NCI-H345 (cell line): ENCODE measurements at places on chromosomes 4 and X.

- DNase-seq, result no peak
Observed at GRCh38 chr4:129346036-129346435, 250.1 kb downstream of the C4orf33 start.

GRCh38 chrX:100316987-100317386 is 93.1 kb downstream of the PCDH19 start:
- no peak for DNase-seq

GRCh38 chr4:129264008-129264657 is 168.2 kb downstream of the C4orf33 start:
- no peak for DNase-seq

DNA sequence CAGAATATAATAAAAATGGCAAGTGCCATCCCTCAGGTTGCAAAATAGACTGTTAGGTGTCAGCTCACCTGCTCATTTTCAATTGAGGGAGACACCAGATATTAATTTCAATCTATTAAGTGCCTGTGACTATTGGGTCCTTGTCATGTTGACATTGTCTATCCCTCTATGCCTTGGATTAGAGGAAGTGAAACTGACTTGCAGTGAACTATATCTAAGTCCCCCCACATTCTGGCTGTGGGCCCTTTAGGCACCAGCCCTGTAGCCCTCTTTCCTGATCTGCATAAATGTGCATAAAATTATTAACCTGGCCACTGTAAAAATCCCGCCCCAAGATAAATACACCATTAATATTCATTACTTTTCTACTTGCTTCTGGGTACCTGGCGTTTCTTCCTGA is 293.0 kb upstream of the CLNK start:
- no peak for DNase-seq

DNA sequence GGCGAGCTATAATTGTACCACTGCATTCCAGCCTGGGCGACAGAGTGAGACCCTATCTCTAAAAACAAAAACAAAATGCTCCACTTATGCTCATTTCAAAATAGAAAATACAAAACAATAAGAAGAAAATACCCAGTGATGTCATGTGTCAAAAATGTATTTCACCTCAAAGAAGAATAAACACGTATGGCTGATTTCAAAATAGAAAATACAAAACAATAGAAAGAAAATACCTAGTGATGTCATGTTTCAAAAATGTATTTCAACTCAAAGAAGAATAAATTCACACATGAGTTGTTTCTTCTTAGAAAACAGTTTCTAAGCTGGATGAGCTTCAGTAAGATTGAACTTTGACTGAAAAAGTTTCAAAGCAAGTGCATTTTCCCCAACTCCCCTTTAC is 20.3 kb upstream of the PDCL2 start:
- no peak for DNase-seq

DNA sequence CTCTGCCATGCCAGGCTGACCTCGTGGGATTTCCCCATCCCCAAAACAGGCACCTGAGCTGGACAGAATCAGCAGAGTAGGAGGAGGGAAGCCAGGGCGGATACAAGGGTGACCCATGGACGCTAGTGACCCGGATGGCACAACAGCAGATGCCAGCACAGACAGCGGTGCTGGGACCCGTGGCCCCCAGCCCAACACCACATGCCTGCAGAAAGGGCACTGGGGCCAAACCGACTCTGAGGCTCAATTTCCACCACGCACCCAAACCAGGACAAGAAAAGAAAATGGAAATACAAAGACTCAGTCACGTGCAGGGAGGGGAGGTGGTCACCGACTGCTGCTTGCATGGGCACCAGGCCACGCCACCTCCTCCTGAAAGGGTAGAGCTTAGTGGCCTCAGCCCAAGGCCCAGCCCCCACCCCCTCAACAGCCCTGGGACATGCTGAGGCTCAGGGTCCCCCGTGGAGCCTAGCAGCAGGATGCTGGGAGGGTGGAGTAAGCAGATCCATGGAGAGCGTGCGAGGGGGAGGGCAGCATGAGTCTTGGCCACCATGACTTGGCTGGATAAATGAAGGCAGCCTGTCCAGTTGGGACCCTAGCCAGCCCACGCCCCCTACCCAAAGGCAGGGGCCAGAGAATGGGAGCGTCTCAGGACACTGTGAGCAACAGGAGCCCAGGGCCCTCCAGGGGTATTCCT is 47.7 kb downstream of the C4orf50 start:
- no peak for DNase-seq

GRCh38 chrX:68121835-68122234 is 311.5 kb downstream of the OPHN1 start:
- DNase-seq, result no peak

DNA sequence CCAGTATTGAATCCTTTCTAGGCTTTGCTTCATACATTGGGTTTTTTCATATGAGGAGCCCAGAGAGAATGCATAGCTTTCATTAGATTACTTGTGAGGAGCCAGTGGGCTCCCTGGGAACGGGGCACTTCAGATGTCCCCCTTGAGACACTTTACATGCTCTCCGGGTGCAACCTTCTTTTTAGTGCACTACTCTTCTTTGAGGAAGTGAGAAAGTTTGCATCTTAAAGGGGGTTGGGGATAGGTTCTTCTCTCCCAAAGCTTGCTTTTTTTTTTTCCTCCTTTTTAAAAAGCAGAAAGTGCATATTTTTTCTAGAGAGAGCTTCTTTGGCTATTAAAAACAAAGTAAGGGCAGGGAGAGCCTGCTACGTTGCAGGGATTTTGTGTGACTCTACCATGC is 4.3 kb downstream of the HADH start:
- DNase-seq, result no peak

DNA sequence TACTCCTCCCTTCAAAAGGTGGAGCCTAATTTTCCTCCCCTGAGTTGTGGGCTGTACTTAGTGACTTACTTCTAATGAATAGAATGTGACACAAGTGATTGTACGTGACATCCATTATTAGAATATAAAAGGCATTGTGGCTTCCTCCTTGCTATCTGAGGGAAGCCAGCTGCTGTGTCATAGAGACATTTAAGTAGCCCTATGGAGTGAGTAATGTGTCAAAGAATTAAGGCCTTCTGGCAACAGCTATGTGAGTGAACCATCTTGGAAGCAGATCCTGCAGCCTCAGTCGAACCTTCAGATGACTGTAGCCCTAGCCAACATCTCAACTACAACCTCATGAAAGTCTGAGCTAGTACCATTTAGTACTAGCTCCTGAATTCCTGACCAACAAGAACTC is 76.1 kb downstream of the BCOR start:
- DNase-seq, result no peak

- DNase-seq, result no peak
Observed at GRCh38 chr4:42436928-42437565, 39.8 kb downstream of the SHISA3 start.

DNA sequence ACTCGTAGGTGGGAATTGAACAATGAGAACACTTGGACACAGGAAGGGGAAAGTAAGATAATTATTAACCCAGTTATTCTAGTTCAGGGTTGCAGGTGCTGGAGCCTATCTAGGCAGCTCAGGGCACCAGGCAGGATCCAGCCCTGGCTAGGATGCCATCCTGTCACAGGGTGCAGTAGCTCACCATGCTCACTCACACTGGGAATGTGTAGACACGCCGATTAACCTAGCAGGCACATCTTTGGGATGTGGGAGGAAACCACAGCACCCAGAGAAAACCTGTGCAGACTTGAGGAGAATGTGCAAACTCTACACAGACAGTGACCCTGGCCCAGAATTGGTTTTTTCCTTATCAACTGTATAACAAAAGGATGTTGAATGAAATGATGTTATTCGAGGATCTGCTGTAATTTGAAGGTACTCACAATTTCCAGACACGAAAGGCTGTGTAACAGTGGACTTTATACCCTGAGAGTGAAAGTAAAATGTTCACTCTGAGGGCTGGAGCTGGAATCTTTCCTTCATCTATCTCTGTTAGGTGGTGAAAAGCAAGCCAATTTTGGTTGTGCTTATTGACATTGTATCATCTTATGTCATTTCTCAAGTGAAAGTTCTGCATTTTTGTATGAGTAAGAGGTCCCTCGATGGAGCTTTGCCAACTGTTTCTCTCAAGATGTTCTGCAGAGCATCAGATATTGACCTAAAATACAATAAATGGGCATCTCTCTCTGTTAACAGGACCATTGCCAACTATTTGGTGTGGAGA is 78.8 kb downstream of the PHEX start:
- no peak for DNase-seq

DNA sequence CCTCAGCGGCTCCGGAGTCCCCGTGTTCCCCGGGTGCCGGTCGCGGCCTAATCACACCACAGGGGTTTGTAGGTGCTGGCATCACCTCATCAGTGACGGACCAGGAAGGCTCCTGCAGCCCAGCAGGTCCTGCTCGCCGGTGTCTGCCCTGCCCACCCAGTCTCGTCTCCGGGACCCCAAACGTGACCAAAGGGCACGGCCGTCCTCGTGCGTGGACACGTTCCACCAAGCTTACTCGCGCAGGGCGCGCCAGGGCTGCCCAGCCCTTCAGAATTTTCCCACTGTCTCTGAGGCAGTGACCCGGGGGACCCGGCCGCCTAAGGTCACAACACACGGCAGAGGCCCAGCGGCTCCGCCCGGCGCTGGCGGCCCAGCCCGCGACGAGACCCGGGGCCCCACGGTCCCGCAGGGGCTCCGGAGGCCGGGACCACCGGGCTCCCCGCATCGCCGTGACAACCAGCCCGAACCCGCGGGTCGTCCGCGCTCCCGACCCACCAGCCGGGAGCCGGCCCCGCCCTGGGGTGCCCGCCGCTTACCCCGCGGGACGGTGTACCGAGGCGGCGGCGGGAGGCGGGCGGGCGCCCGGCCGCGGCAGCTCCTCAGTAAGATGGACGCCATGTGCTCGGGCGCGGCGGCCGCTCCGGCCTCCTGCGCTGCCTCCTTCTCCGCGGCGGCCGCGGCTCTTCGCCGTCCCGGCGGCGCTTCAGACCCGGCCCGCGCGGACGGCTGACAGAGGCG is 454 bp downstream of the LETM1 start:
- DNase-seq, result peak; percentile 4

DNA sequence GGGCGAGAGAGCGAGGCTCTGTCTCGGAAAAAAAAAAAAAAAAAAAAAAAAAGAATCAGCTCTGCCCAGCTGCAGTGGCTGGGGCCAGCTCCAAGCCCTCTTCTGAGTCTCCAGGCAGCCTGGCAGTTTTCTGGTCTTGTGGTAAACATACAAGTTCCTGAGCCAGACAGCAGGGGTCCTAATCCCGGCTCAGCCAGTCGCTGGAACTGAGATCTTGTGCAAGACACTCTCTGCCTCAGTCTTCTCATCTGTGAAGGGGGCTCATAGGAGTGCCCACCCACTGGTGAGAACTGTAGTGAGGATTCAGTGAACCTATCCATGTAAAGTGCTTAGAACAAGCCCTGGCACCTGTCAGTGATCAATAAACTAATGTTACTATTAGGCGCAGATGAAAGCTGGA is 41.8 kb downstream of the C4orf50 start:
- no peak for DNase-seq

GRCh38 chrX:129933700-129934099 is 27.7 kb downstream of the UTP14A start:
- DNase-seq, result no peak

DNA sequence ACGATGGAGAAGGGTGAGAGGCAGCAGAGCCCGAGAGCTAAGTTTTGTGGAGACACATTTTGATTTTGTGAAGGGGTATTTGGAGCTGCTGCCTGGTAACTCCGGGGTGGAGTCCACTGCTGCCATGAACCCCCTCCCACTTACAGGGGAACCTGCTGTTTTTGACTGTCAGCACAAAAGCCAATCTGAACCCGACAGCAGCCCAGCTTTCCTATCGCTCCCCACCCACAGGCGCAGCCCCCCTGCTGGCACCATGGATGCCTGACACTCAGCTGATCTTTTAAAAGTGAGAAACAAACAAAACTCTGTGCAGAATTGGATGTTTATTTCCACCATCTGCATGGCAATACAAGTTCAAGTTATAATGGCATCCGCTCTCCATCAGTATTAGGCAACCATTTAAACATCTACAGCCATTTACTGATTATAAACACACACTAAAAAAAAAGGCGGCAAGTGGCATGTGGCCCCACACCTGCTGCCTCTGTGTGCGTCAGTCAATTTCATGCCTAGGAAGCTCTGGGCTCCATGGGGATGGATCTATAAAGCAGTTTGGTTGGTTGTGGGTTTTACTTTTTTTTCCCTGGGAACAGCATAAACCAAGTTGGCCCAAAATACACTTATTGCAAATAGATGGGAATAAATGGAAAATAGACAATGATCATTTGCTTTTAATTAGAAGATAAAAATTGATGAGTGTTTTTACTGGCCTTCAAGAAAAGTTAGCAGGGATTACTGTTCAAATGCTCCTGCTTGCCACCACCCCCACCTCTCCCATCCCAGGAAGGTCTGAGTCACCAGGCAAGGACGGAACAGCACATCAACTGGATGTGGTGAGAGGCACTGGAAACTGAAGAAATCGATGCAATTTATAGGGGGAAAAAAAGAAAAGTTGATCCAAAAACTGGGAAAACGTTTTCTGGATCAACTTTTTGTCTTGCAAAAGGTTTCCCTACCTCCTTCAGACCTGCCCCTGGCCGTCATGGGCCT is 46.0 kb downstream of the SEPSECS start:
- DNase-seq, result no peak

GRCh38 chrX:47796433-47796906 is 40.2 kb upstream of the ZNF81 start:
- DNase-seq, result no peak

DNA sequence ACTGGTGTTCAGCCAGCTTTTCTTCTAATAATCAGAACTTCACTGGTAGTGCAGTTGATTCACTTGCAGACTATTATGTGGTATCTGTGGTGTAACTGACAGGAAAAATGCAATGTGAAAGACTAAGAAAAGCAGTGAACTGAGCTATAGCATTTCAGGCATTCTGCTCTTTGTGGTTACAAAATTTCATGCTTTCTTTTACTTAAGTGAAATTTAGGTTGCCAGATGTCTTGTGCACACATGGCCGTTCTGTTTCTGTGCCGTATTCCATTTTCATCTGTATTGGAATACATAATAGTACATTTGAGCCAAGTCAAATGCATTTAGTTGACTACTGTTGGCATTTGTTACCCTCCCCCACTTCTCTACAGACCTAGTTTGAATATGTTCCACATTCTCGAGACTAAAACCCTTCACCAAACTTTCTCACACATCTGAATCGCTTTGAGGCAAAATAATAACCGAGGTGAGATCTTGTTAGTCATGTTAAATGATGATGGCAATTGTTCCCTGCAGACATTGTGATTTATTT is 8.2 kb downstream of the RTL3 start:
- no peak for DNase-seq

- no peak for DNase-seq
Observed at GRCh38 chrX:69067841-69068240, 97.4 kb downstream of the PJA1 start.

GRCh38 chr4:14984448-14984847 is 17.8 kb upstream of the CPEB2 start:
- no peak for DNase-seq
